ENCODE measurements at places on chromosomes 1 and 21.

DNA sequence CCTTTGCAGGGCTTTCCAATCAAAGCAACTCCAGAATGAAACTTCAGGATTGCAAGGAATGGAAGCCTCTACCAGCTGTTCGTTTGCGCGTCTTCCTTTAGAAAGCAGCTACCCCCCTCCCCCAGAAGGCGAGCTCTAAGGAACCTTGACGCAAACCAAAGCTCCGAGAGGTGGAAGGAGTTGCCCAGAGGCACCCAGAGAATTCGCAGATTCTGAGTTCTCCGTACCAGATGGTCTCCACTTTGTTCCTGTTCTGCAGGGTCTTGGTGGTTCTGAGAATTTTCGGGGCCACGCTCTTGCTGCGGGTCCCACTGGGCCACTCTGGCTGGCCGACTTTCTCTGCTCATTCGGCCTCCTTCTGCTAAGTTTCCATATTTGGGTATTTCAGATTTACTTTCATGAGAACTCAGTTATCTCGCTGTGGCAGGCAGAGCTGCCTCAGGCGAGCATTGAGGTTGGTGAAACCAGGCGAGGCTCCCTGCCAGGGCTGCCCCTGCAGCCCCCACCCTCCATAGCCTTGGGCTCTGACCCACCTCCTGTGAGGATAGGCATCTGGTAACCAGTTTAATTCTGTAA lies 801 bp downstream of the TRAF5 start:
- no peak for DNase-seq

GRCh38 chr21:38434913-38435533 lies 63.3 kb downstream of the ERG start:
- DNase-seq, result no peak

- no peak for DNase-seq
Observed at GRCh38 chr1:92585831-92586230, 99.1 kb upstream of the GFI1 start.

GRCh38 chr1:79124756-79125155 lies 118.2 kb upstream of the ADGRL4 start:
- DNase-seq, result no peak

DNA sequence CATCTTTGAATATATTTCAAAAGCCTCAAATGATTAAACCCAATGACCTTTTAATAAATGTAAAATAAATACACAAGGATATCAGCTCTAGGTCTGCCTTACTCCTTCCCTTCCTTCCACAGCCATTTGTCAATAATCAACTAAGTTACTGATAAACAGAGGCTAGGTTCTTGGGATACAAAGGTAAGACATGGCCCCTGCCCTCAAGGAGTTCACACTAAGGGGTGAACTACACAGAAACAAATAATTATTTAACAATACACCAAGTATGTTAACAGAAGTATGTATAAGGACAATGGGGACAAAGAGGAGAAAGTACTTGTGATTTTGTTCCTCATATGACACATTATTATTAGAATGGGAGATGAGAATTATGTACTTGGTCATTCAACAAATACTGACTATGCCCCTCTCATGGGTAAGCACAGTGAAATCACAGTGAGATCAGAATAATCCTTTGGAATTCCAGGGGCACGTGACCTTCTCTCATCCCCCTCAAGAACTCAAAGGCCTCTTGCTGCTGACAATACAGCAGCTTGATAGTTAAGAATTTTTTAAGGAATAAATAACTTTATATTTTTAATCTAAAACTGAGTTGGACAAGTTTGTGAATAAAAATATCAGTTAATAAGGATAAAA lies 40.2 kb downstream of the ATP1B1 start:
- DNase-seq, result no peak

GRCh38 chr1:58398714-58399113 lies 147.8 kb downstream of the OMA1 start:
- no peak for DNase-seq

GRCh38 chr1:116139592-116140134 lies 28.5 kb downstream of the MAB21L3 start:
- DNase-seq, result no peak

DNA sequence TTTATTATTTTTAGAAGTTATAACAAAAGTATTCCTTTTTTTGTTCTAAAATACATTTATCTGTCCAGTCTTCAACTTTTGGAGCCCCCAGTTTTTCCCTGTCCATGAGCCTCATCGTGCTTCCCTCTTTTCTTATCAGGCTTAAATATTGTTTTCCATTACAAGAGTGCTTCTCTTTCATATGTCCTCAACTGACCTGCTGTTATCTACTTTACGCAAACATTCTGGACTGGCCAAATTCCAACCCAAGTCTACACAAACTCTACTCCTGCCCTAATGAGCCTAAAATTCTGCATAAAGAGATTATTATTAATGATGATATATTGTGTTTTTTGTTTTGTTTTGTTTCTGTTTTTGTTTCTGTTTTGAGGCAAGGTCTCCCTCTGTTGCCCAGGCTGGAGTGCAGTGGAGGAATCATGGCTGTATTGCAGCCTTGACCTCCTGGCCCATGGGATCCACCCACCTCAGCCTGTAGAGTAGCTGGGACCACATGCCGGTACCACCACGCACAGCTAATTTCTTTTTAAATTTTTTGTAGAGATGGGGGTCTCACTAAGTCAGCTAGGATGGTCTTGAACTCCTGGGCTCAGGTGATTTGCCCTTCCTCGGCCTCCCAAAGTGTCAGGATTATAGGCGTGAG lies 318.8 kb upstream of the NEGR1 start:
- DNase-seq, result no peak

GRCh38 chr1:228364706-228365213 lies 41.9 kb downstream of the TRIM11 start:
- DNase-seq, result no peak

DNA sequence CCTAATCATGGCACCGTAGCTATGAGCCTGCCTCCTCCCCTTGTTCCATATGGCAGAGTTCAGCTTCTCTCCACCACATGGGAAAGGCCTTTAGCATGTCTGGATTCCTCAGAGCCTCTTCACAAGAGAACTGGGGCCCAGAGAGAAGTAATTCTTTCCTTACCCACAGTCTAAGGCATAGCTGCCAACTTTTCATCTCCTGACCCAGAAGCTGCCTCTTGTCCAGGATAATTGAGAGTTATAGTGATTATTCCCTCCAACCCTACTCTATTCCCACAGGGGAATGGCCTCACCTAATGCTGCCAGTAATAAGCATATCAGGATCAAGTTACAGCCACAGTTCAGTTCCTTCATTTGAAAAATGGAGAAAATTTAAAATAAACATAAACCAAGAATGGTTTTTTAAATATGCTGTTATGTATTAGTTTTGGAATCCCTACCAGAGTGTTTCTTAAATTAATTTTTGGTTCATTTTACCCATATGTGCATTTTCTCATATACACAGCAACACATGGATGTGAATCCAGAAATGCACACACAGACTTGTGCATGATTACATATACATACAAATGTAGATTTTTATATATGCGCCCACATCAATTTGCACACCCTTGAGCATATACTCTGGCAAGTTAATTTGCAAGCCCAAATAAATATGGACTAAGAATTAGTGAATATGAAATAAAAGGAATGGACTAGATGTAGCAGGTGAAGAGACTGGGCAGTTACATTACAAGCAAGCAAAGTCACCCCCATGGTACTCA lies 63.9 kb upstream of the WARS2 start:
- no peak for DNase-seq

DNA sequence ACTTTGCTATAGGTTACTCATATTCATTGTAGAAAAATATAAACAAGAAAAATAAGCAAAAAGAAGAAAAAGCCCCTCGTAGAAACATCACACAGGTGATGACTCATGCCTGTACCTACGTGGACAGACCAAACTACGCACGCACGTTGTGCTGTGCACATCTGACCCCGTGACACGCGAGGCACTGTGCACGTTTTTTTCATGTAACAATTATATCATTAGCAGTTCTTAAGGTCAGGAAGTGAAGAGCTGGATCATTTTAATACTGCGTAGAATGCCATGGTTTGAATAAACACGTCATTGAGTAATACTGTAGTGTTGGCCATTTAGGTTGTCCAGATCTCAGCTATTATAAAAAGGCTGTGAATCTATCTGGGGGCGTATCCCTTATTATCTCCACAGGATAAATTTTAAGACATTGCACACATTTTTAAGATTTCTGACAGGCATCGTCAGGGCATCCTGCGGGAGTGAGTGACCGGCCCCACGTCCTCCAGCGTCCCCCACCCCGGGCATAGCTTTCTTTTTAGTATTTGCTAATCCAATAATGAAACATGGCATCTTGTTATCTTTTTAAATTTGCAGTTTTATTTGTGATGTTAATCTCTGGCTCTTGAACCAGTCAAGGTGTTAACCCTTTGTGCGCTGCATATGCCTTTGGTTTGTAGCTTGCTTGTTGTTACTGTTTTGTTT lies 23.4 kb upstream of the ADARB1 start:
- DNase-seq, result no peak

- DNase-seq, result no peak
Observed at GRCh38 chr1:210235363-210236053, 2.9 kb downstream of the SERTAD4 start.

DNA sequence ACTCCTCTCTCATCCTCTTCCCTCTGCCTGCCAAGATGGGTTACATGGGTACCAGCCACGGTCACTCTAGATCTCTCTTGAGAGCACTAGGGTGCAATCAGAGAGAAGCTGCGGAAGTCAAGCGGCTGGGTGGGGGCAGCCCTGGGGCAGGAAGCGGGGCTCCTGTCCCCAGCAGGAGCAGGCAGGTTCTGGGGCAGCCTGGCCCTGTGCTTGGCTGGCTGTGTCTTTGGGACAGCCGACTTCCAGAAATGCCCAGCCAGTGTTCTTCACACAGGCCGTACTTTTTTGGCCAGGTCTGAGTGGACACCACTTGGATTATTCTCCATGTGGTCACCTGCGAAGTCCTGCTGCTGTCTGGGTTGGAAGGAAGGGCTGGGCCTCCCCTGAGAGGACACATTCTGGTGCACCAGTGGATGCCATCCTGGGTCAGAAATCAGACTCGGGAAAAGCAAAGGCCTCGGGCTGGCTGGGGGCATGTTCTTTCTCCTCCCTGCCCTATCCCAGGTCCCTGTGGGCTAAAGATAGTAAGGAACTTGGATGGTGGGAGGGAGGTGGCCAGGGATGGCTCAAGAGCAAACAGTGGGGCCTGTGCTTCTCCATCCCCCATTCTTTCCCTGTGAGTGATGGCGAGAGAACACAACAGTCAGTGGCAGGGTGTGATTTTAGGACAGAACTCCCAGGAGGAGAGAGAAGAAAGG lies 93.7 kb downstream of the ITPKB start:
- DNase-seq, result no peak

GRCh38 chr1:8962812-8963530 lies 17.3 kb downstream of the CA6 start:
- no peak for DNase-seq

DNA sequence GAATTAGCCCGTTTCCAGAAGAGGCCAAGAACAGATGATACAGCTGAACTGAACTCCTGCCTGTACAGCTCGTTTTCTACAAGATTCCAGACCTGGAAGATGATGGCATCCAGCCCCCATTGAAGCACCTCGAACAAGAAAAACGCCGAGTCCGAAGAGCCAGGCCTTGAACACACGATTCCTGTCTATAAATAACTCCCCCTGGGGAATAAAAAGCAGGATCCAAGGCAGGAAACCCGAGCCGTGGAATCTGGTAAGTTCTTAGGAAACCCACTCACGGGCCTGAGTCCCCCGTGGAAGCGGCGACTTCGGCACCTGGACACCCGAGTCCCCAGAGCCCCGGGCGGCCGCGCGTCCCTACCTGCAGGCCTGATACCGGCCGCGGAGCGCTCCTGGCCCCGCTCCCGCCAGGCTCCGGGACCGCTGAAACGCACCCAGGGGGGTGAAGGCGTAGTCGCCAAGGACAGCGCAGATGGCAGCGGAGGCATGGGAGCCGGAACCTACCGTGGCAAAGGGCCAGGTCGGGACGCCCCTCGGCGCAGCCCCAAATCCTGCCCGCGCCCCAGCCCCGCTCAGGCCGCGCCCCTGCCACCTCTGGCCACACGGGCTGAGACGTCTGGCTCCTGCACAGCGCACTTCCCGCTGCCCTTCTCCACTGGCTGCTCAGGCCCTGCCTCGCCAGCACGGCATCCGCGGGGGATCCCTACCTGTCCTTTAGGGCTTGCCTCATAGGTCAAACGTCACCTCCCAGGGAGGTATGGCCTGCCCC lies 14.0 kb upstream of the HLCS start:
- no peak for DNase-seq

DNA sequence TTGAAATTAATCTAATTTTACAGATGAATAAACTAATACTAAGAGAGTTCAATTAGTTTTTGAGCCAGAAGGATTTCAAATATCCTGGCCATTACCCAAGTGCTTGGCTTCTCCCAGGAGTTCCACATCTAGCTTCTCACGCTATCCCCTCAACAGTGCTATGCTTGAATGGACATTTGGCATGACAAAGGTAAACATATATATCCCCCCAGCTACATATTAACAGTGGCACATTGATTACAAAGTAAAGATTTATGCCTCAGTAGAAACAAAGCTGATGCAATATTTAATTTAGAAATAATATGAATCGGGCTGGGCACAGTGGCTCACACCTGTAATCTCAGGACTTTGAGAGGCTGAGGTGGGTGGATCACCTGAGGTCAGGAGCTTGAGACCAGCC lies 434.6 kb upstream of the PRMT6 start:
- no peak for DNase-seq

DNA sequence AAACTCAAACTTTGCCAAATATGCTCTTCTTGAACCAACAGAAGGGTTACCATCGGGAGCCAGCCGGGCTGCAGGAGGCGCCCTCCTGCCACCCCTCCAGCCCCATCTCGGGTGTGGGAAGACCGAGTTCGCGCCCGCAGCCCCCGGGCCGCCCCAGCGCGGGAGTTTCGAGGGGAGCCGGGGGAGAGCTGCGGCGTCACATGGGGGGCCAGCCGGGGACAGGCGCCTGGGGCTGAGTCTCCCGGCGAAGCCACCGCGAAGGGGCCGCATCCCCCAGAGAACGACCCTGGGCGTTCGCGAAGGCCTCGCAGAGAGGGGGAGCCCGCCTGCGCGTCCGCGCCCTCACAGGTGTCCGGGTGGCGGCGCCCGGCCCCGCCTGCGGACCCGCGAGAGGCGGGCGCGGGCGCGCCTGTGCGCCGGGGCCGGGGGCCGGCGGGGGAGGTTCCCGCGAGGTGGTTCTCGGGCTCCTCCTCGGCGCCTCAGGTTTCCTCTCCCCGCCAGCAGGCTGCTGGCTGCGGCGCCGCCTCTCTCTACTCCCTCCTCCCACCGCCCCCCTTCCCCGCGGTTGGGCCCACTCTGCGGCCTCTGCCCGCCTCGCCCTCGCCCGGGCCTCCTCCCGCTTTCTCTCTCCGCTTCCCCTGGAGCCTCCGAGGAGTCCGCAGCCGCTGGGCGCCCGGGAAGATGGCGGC lies at the start of gene RAVER2:
TSS of gene RAVER2 (plus strand) at position 584 of the 689 bp plus-strand sequence. CDS start at position 682, 98 bp downstream.
- peak; percentile 29 for DNase-seq

GRCh38 chr1:227901239-227901905 lies 46.4 kb downstream of the WNT9A start:
- DNase-seq, result no peak

DNA sequence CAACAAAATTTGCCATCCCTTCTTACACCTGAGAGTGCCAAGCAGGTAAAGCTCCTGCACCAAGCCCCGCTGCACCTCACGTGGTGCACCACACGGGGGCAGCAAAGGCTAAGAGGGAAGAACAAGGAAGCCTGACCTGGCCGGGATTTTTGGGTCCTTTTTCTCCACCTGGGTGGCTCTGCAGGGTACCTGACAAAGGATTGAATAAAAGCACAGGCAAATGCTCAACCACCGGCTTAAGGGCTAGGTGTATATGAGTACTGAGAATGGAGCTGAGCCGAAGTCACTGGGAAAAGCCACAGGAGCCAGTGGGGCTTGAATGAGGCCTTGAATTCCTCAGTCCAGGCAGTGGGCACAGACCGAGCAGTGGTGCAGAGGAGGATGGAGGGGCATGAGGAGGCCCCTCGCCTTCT lies 36.4 kb downstream of the ZNF697 start:
- DNase-seq, result peak; percentile 31

Data from stimulated activated CD8-positive, alpha-beta memory T cell treated with anti-CD3 and anti-CD28 coated beads, Interleukin-15, amount 100 ng/mL, for 24 hours (primary cell).